NCI-H510A treated with DMSO at 0.1 percent for 48 hours (cell line): ENCODE measurements at places on chromosomes 6 and 20.

DNA sequence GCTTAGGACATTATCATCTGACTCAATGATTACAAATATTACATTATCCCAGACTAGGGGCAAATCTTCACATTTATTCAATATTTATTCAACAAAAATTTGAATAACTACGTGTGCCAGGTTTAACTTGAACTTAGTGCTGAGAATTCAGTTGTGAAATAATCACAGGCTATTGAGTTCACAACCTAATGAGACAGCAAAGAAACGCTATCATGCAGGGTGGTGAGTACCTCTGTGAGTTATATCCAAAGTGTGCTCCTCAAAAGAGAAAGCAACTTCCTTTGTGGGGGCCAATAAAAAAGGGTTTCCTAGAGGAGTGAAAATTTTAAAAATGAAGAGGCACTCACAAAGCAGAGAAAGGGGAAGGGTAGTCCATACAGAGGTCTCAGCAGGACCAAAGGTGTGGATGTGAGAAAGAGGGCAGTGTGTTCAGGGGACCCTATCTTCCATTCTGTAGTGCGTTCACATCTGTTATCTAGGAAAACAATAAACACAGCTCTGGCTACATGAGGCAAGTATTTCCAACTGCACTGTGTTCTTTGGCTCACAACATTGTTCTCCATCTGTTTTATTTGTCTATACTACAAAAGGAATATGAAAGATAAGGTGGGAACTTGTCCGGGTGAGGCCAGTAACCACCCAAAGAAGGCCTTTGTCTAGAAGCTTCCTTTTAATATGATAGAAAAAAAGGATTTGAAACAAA, 155.4 kb upstream of the MARCKS start:
- DNase-seq = no peak

DNA sequence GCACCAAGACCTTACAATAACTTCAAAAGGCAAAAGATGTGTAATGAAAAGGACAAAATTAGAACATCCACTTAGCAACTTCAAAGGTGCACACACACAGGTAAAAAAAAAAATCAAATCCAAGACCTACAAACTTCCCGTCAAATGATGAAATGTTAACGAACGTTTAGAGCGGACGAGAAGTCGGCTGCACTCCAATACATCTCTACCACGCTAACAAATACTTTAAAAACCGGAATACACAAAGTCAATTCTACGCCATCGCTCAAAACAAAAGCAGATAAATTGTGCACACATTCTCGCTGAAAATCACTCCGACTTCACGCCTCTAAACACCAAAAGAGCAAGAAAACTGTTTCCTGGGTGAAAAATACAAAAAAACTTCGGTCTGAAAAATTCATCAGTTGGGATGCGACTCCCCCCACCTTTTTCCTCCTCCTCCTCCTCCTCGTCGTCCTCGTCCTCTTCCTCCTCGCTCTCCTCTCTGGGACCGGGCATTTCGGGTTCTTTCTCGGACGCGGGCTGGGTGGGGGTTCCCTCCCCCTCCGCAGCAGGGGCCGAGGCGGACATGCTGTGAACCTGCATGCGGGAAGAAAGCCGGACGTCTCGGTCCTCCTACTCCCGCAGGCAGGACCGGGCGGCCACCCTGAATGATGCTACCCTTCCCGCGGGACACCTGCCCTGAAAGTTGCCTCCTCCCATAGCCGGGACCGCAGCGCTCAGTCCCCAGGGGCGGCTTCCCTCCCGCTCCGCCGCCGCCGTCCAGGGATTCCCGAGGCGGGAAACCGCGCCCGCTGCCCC, 712 bp downstream of the DEK start:
- DNase-seq = peak; percentile 16

DNA sequence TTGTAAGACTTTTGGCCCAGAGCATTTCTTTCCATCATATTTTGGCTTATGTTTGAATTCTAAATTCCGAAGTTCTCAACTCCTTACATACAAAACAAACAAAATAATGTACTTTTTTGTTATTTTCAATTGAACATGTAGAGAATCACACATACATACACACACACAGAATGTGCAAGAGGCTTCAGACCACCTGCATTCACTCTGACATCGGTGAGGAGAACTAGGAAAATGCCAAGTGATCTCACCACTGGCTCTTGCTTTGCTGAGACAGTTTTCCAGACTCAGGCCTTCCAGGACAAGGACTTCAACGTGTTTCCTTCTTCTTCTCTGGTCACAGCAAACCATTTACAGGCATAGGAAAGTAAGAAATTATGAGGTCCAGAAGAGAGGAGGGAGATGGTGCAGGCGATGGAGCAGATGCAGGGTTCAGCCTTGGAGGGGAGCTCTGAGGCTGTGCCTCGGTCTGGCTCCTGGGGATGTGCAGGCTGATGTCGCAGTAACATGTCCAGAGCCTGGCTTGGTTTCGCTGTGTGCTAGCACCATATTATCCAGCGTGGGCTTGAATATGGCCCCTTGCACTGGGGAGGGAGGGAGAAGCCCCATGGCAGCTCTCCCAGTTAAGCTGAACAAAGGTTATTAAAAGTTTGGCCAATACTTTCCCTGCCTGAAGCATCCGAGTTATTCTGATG, 93.4 kb downstream of the DACT2 start:
- DNase-seq = no peak

DNA sequence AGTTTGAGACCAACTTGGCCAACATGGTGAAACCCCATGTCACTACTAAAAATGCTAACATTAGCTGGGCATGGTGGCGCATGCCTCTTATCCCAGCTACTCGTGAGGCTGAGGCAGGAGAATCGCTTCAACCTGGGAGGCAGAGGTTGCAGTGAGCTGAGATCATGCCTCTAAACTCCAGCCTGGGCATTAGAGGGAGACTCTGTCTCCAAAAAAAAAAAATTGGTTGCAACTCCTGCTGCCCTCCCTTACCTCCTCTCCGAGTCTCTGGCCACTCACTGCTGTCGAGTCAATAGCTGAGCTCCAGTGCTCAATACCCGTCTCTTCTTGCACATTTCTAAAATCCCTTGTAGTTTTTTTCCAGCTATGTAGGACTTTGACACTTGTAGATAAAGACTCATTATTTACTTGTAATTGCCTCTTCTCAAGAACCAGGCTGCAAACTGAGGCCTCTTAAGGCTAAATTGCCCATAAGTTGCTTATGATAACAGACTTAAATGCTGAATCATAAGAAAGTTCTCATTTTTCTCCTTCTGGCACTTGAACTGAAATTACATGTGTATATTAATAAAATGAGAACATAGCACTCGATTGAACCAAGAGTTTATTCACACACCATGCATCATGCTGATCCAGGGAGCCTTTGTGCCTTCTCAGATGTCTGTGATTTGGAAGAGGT, 13.8 kb downstream of the HECA start:
- no peak for DNase-seq

- DNase-seq = no peak
These were observed 60.7 kb downstream of the TNFAIP3 start for GRCh38 chr6:137927777-137928218.

GRCh38 chr6:91716361-91716760, 1129.5 kb upstream of the MAP3K7 start:
- DNase-seq = no peak

DNA sequence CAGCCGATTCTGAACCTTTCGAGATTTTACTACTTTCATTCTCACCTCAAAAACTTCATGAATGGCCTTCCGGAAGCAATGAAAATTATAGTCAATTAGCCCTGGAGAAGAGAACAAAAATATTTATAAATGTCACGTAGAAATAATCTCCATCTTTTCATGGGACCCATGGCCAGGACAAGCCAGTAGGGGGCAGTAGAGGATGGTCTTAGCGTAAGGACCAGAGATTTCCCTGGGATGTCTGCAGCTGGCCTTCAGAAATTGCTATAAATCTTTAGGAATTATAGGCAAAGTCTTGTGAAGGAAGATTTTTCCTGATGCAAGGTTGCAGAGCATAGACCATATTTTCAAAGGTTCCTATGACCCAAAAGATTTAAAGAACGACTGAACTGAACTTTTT, 15.6 kb upstream of the UBE2J1 start:
- peak; percentile 8 for DNase-seq

GRCh38 chr6:46136831-46137230, 7.0 kb downstream of the ENPP4 start:
- DNase-seq = no peak
